ENCODE measurements at places on chromosomes 4 and X.
A peak's percentile ranks its signal among the peaks of the same experiment; 100 is the strongest.

- DNase-seq = peak; percentile 18
These were observed 136.5 kb downstream of the RNF150 start for GRCh38 chr4:140996766-140997165.

- DNase-seq = no peak
These were observed 128.2 kb upstream of the OTUD4 start for GRCh38 chr4:145308598-145308997.

DNA sequence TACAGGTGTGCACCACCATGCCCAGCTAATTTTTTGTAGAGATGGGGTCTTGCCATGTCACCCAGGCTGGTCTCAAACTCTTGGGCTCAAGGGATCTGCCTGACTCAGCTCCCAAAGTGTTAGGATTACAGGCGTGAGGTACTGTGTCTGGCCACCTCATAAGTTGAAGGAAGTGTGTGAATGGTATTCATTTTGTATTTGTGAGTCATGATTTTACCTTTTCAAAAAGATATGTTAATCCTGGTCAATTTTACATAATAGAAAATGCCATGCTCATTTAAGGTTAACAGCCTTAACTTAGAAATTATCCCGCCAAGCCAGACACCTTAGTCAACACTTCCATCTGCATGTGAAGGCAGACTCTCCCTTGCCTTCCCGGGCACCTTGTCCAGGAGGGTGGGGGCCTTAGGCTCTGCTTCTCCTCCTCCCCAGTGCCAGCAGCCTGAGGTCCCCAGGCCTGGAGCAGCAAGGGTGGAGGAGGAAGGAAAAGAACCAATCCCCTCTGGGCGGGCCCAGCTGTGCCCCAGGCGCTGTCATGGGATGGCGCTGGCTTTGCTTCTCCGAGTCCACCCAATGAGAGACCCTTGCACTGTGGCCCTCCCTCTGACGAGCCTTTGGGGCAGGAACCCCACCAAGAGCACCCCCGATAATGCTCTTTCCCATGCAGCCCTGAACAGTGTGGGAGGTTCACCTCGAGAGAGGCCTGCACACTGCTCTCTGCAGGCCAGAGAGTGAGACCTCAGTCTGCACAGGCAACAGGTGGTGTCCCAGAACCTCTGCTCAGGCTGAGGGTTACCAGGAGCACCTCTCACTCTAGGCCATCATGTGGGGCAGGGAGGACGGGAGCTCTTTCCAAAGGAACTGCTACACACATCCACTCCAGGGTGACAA lies 37.3 kb downstream of the RNF212 start:
- no peak for DNase-seq

- no peak for DNase-seq
These were observed 503.9 kb downstream of the SMARCA1 start for GRCh38 chrX:129019412-129019811.

GRCh38 chr4:26938516-26938915 lies 77.9 kb downstream of the STIM2 start:
- no peak for DNase-seq

DNA sequence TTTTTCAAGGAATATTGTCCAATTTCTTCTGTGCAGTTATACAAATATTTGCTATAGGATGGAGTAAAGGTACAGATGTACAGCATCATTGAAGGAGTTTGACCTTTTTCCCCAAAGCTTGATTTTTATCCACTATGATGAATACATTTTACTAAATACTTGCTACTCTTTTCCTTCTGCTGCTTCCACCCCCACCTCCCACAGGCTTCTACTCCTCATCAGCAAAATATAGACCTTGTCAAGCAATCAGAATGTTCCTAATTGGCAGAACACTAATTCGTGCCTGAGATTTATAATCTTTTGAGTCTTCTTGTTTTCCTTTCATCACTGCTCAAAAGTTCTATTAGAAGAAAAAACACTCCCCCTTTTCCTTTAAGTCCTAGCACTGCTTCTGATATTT lies 3.8 kb upstream of the THAP9 start:
- no peak for DNase-seq

GRCh38 chr4:3217266-3217665 lies 31.7 kb upstream of the MSANTD1 start:
- DNase-seq = no peak

- DNase-seq = no peak
These were observed 2.9 kb downstream of the SLC30A9 start for GRCh38 chr4:41992967-41993857.

DNA sequence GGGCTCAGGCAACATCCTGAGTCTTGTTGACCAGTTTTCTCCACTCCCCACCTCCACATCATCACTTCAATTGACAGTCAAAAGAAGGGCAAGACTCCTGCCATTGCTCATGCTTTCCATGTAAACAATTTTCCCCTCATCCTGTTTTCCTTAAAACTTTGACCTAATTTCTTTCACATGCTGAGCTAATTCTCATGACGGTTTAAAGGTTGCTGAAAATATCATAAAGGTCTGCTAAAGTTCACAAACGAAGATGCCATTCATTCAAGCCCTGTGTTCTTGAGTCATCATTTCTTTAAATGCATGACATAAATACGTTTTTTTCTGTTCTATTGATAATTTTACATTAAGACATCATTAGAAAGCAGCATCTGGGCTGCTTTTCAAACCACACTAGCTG lies 353.9 kb downstream of the NKX6-1 start:
- DNase-seq = peak; percentile 31

GRCh38 chr4:182642831-182643230 lies 274.4 kb downstream of the DCTD start:
- peak; percentile 5 for DNase-seq

DNA sequence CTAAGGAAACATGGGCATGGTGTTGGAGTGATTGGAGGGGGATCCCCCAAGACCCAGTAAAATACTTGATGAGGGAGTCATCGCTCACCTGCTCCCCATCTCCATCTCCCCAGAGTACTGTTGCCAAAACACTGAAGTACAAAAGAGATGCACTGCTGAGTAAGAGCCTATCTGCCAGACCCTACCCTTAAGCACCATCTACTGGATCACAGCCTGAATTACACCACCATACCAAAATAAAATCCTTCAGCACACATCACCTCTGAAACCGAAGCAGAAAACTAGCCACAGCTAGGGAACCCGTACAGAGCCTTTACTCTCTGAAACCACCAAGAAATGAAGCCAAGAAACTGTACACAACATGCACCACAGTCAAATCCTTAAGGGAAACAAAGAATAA lies 466.3 kb upstream of the ACTRT1 start:
- DNase-seq = no peak

DNA sequence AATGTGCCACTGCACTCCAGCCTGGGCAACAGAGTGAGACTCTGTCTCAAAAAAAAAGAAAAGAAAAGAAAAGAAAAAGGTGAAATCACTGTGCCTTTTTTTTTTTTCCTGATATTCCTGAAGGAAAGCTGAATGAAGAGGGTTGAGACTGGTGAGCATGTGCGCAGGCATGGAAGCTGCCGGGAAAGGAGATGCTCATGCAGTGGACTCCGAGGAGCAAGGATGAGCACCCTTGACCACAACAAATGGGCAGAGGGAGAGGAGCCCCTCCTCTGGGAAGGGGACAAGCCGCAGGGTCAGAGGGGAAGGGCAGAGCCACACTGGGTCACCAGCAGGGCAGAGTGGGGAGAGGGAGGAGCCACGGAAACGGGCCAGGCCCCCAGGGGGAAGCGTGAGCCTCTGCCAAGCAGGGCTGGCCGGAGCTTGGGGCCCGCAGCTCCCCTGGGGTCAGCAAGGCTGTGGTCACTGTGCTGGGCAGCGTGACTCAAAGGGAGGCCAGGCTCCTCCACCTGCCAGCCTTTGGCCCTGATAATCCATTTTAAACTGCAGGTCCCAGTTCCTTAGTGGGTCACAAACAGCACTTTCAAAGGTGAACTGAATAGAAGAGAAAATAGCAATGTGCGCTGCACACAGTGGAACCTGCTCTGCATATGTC lies 79.8 kb downstream of the NAT8L start:
- no peak for DNase-seq

DNA sequence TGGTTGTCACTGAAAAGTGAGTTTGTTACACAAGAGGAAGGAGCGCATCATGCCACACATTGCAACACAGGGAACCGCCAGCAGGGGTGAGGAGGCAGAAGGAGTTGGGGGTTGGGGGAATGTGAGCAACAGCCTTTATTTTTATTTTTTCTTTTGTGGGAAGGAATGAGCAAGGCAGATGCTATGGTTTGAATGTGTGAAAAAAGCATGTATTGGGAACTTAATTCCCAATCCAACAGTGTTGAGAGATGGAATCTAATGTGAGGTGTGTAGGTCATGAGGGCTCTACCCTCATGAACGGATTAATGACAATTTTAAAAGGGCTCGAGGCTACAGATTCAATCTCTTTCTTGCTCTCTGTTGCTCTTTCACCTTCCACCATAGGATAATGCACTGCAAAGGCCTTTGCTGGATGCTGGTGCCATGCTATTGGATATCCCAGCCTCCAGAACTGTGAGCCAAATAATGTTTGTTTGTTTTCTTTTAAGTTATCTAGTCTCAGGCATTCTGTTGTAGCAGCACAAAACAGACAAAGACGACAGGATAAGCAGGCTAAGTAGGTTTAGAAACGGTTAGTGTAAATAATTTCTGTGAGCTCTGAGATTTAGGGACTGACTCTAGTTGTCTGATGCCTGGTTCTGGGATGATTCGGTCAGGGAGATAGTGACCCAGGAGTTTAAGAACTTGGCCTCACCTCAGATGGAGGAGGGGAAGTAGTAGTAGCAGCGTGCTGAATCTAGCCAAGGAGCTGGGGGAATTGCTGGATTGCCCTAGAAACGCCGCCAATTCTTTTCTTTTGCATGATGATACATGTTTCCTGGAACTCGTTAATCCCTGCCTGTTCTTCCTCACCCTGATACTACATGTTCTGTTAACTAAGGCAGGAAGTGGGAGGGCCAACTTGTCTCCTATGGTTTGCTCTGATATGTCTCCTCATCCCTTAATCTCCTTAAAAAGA lies 156.6 kb upstream of the CTSO start:
- DNase-seq = peak; percentile 3

GRCh38 chr4:67674098-67674497 lies 26.9 kb downstream of the UBA6 start:
- DNase-seq = no peak

DNA sequence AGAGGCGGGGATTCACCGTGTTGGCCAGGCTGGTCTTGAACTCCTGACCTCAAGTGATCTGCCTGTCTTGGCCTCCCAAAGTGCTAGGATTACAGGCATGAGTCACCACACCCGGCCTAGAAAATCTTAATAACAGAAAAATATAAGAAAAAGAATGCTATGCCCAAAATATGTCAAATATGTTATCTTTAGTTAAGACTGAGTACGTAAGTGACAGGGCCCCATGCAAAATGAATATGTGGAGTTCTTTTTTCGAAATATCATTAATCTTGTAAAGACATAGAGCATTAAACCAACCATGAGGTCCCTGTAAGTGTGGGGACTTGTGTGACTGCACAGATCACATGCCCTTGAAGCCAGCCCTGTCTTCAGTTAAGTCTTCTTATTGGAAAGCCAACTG lies 8.9 kb upstream of the ZNF518B start:
- no peak for DNase-seq

- DNase-seq = no peak
These were observed 51.2 kb downstream of the CXorf49B start for GRCh38 chrX:71814123-71814912.

DNA sequence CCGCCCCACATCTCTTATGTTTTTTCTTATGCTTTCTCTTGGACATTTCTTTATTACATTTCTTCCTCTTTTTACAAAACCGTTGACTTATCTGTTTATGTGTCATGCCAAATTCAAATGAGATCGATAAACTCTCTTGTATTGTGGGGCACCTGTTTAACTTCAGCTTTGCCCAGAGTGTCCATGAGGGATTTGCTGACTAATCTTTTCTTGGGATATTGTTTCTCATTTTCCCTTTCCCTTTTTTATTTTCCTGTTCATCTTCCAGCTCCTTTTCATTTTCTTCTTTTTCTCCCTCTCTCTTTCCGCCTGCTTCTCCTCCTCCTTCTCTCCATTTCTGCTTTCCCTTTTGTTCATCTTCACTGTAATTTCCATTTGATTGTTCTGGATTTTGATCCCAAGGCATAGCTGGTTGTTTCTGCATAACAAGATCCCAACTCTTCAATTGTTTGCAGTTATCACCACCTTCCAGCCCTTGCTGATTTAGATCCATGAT lies 10.7 kb downstream of the TIMM8A start:
- DNase-seq = no peak

DNA sequence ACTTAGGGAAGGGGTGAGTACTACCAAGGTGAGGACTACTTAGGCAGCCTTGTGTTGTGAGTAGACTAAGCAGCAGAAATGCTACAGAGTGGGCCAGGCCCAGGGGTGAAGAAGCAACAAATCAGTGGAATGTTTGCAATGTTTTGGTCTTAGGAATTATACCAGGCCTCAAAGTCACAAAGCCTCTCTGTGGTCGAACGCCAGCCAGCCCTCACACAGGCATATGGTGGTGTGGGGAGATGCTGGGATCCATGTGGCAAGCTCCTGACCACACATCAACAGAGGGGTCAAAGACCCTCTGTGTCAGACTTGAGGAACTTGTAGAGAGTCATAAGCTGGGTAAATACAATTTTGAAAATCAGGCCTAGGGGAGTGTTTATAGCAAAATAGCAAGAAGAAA lies 153.8 kb upstream of the KLF3 start:
- no peak for DNase-seq

DNA sequence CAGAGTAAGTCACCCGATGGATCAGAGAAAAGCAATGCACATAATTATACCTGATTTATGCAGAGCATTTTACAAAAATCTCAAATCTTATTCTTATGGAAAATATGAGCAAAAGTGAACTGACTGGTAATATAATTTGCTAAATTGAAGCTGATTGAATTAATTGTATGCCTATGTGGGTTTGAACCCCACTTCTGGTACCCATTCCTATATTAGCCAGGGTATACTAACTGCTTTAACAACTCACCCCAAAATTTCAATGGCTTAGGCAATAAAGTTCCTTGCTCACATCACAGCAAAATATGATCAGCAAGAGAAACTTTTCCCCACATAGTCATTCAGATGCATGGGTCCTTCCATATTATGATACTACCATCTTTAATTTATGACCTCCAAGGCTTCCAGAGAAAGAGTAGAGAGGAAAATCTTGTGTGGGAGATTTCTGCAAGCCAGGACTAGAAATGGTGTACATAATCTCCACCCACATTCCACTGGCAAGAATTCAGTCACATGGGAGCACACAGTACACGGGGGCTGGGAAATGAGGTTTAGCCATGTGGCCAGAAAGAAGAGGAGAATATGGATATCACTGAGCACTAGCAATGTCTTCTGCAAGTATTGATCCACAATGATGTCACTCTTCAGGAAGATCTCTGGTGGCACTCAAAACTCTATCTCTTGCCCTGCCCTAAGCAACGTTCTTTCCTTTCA lies 640.7 kb downstream of the BCOR start:
- no peak for DNase-seq

GRCh38 chrX:136712650-136713310 lies 64.8 kb downstream of the CD40LG start:
- no peak for DNase-seq

Data from COLO829 (cell line).